Stimulated activated CD4-positive, alpha-beta T cell treated with anti-CD3 and anti-CD28 coated beads, TNF-alpha, amount 100 ng/mL, for 4 hours (primary cell): ENCODE measurements at places on chromosomes 4 and X.

DNA sequence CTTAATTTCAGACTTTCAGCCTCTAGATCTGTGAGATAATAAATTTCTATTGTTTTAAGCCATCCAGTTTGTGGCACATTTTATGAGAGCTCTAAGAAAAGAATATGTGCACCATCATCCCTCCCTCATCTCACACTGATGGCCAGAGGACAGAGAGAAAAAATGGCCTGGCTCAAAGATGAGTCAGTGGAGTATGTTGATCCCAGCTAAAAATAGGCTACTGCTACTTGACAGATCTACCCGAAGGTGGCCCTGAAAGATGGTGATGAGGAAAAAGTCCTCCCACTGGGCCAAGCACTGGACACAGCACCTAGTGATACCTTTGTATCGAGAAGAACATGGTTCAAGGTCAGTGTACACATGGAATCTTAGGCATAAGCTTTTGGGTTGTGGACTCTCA is 38.2 kb upstream of the DCTD start:
- no peak for DNase-seq

DNA sequence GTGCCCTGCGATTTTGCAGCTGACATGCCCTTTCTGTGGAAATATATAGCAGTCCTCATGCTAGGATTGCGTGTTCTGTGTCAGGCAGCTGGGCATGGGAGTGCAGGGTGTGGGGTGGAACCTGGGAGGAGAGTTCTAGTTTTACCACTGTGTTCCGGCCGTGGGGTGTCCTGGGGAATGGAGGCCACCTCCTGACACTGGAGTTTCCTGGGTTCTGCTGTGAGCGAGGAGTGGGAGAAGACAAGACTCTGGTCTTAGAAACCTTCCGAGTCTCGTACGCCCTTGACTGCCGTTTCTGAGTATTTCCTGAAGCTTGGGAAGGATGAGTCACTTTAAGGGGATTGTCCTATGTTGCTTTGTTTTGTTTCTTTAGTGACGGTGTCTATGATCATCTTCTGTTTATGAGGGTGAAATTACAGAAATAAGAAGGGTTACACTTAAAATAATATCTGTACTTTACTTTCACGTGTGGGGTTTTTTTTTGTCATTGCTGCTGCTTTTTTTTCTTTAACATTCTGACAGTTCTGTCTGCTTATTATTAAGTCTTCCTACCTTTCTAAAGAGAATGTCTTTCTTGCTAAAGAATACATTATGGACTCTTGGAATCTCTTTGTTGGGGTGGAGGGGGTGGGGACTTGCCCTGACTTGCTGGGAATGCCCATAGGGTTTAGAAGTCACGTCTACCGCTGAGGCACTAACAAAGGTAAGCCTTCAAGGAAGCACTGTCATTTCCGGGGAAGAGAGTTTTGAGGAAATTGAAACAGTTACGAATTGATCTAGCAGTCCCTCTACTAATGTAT is 19.1 kb downstream of the CD99 start:
- peak; percentile 38 for DNase-seq

- no peak for DNase-seq
These were observed 45.5 kb upstream of the PRKG2 start for GRCh38 chr4:81260443-81261101.

GRCh38 chr4:85149676-85150075 is 183.2 kb upstream of the WDFY3 start:
- no peak for DNase-seq

GRCh38 chr4:168852933-168853713 is 156.9 kb downstream of the CBR4 start:
- no peak for DNase-seq

DNA sequence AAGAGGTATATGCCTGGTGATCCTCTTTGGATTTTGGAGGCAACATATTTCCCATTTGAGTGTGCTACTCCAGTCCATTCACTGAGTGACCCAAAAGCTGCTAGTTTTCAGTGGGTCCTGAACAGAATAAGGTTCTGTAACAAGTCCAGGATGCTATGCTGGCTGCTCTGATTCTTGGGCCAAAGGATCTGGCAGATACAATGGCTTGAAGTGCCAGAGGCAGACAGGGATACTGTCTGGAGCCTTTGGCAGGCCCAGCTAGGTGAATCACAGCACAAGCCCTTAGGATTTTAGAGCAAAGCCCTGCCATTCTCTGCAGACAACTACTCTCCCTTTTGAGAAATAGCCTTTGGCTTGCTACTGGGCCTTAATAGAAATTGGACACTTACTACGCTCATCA is 40.6 kb downstream of the DCHS2 start:
- no peak for DNase-seq

- no peak for DNase-seq
These were observed 121.1 kb upstream of the SORBS2 start for GRCh38 chr4:185933078-185933581.

GRCh38 chr4:142475663-142476062 is 370.4 kb downstream of the INPP4B start:
- no peak for DNase-seq

DNA sequence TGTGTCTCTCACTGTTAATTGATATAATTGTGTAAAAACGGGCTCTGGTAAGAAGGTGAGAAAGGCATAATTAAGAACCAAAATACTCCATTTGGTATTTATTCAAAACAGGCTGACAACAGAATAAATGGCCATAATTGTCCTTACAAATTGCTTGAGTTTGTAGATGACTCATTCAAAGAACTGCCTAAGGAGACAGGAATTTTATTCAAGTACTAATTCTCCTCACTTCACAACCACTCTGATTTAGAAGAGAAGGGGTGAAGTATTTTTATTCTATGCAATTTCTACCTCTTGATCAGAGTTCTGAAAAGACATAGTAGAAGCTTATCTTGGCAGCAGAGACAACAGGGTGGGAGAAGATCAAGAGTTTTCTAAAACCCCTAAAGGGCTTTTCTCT is 43.1 kb downstream of the ATP11C start:
- DNase-seq: no peak

GRCh38 chr4:113499696-113500095 is 261.8 kb downstream of the CAMK2D start:
- no peak for DNase-seq

DNA sequence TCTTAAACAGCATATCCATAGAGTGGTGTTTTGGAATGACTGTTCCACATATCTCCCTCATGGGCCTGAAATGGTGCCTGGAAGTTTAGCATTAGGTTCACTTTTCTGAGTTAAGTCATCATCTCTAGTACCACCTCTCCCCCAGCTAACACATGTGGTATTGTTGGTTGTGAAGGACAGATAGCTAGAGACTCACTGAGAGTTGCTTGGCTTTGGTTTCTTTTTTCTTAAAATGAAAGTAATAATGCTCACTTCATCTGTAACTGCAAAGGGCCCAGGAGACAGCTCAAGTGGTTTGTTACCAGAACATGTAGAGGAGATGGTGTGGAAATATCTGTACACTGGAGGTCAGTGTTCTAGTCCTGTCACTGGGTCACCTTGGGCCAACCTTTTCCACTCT is 90.9 kb downstream of the EFNB1 start:
- DNase-seq: no peak

DNA sequence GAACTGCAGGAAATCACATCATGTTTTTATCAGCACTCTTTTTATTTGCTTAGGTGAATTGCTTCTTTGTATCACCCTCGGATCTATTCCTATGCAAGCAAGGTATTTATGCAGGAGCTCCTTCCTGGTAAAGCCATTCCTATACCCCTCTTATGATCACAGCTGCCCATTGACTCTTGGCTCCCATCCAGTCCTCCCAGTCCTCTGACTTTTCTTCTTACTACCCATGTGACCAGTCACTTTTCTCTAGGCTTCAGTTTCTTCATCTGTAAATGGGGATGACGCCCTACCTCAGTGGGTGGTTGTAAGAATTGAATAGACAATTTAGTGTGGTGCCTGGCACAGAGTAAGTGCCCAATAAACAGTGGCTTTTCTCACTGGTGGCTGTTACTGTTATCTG is 144.9 kb downstream of the FHIP1A start:
- DNase-seq: no peak

GRCh38 chrX:75156531-75156945 is 455 bp upstream of the ABCB7 start:
- DNase-seq: no peak

- no peak for DNase-seq
These were observed 1210.6 kb downstream of the C4orf33 start for GRCh38 chr4:130306566-130306965.

DNA sequence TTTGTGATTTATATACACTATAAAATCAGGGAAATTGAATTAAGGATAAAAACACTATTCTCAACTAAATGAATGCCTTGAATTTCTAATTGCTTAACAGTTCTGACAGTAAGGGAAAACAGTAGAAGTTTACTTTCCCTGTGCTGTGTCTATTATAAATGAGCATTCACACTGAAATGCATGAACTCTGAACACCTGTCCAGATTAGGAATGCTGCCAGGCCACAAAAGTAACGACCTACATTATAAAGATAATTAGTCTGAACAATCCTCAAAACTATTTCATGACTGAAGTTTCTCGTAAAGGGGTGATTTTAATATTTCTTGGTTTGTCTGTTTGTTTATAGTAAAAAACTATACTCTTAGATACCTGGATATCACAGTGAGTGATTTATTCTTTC is 2.0 kb downstream of the NDST3 start:
- no peak for DNase-seq

DNA sequence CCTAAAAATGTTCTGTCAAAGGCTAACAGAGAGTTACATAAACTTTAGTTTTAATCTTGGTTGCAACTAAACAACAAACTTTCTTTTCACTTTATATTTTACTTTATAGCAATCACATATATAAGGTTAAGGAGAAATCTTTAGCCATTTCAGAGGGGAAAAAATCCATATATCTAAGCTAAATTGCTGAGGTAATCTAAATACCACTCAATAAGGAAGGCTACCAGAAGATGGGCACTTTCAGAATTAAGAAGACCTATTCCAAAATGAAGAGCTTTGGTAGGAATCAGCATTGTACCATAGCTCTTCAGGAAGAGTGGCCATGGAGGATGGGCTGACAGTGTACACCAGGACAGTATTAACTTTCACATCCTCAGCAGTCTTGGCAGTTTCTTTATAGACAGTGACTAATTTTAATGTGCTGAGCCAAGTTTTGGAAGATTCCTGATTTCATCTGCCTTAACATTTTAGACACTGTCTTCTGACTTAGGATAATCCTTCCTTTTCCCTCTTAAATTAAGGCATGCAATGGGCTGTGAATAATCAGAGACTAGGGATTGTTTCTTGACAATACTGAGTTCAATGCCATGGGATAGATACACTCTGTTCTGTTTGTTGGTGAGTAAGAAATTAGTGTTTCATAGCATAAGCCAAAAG is 7.1 kb downstream of the FAT4 start:
- DNase-seq: no peak

- no peak for DNase-seq
These were observed 578.2 kb downstream of the KLHL13 start for GRCh38 chrX:117538178-117539089.

- DNase-seq: peak; percentile 7
These were observed 25.9 kb downstream of the TNIP3 start for GRCh38 chr4:121138039-121138825.

DNA sequence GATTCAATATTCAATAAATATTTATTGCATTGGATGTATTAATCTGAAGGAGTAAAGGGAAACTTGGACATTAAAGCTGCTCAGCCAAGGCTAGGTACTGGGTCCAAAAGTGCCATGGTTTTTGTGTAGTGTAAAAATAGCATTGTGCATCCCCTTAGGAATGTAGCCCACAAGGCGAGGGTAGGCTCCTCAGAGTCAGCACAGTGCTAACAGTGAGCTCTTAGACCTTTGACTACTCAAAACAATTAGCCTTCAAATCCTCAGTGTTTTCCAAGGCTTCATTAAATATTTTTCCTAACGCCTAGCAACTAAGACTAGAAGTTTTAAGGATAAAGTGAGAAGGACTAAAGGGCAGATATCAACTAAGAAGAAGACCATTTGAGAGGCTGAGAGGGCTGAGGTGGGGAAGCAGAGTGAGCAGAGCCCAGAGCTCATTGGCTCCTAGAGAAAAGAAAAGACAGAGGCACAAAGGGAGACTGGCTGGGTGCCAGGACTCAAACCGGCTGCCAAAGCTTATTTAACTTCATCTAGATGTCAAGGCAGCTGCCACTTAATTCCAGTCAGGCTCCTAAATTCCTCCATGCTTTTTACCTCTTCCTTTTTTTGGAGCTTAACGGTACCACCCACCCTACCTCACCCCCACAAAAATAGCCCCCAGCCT is 17.0 kb downstream of the PRKG2 start:
- no peak for DNase-seq

DNA sequence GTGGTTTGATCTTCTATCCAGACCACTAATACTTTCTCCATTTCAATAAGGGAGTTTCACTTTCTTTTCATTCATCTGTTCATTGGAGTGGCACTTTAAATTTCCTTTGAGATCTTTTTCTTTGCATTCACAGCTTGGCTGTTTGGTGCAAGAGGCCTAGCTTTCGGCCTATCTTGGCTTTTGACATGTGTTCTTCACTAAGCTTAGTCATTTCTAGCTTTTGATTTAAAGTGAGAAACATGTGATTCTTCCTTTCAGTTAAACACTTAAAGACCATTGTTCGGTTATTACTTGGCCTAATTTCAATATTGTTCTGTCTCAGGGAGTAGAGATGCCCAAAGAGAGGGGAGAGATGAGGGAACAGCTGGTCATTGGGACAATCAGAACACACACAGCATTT is 24.3 kb downstream of the CXCL13 start:
- DNase-seq: no peak

DNA sequence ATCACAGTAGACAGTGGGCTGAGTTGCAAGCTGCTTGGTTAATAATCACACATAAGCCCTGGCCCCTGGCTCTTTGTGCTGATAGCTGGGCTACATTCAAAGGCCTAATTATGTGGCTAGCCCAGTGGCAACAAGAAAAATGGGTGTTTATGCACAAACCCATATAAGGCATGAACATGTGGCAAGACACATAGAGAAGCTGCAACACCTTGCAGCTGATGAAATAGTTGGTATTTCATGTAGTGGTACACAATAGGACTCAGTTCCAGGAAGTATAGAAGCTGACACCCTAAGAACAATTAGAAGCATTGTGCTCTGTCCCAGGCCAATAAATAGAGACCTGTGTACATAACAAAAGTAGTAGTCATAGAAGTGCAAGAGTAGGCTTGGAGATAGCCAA is 14.6 kb upstream of the ZNF630 start:
- no peak for DNase-seq

- no peak for DNase-seq
These were observed 17.9 kb downstream of the COX18 start for GRCh38 chr4:73051625-73052024.

DNA sequence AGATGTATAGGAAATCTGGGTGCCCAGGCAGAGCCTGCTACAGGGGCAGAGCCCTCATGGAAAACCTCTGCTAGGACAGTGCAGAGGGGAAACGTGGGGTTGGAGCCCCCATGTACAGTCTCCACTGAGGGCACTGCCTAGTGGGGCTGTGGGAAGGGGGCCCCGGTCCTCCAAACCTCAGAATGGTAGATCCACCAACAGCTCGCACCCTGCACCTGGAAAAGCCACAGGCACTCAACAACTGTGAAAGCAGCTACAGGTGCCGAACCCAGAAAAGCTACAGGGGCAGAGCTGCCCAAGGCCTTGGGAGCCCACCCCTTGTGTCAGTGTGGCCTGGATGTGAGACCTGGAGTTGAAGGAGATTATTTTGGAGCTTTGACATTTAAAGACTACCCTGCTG is 5.4 kb upstream of the XPNPEP2 start:
- no peak for DNase-seq
